ENCODE measurements at places on chromosomes 1 and 21. TPM values are rescaled to one million over a fixed set of nuclear protein-coding genes. Genes with fewer than 3 reads are reported as not detected.

GRCh38 chr1:31579374-31579773 is 3.1 kb downstream of the TINAGL1 start:
- H3K4me3 ChIP-seq, result no peak overlapping the region
- DNase-seq, result no peak
- H3K4me1 ChIP-seq, result peaks cover 2% of the 10 kb centered on the region
- H3K36me3 ChIP-seq, result no peaks in the 10 kb centered on the region
- peaks cover 4% of the 10 kb centered on the region for H3K27me3 ChIP-seq

DNA sequence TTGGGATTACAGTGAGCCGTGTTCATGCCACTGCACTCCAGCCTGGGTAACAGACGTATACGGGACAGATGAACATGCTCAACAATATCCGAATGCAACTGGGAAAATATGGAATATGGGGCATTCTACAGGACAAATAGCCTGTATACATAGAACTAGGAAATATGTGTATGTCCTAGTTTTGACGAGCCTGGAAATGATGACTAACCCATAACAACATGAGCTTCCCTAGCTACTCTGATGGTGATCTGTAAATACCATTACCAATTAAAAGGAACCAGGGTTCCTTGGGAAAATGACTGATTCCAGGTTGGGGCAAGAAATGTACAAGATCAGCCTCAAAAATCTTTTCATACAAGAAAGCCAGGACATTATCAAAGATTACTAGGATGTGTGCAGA is 42.8 kb upstream of the ARTN start:
- no peaks in the 10 kb centered on the region for H3K27me3 ChIP-seq
- no peak overlapping the region for H3K4me3 ChIP-seq
- H3K36me3 ChIP-seq, result no peaks in the 10 kb centered on the region
- no peaks in the 10 kb centered on the region for H3K4me1 ChIP-seq
- DNase-seq, result no peak

DNA sequence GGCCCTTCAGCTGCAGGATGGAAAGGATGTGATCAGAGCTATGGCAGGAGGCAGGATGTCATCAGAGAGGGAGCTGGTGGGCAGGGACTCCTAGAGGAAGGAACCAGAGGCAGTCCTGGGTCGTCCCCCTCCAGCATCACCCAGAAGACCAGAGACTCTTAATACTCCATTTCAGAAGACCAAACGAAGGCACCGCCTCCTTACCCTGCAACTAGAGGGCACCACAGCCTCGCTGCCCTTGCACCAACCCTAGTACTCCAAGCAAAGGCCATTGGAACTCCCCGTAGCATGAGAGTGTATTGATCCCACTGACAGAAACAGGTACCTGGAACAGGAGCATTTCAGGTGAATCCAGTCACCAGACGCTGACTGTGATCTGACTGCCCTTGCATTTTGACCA is 598.1 kb downstream of the NPHP4 start:
- no peak overlapping the region for H3K4me3 ChIP-seq
- DNase-seq, result no peak
- H3K27ac ChIP-seq, result no peak overlapping the region

Gene TMEM82
- total RNA-seq, result not detected

DNA sequence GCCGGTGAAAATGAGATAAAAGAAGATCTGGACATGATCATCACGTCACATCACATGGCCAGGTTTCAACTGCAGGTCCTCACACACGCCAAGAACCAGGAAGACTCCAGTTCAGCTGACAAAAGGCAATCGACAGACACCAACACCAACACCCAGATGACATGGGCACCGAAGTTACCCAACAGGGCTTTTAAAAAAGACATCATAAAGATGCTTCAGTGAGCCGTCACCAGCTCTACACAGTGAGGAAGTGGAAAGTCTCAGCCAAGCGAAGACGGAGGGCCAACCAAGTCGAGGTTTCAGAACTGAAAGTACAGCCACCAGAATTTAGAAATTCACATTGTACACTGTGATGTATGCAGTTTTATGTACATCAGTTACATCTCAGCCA is 154.3 kb upstream of the COL6A1 start:
- H3K4me1 ChIP-seq, result peaks cover 10% of the 10 kb centered on the region
- H3K4me3 ChIP-seq, result no peak overlapping the region
- H3K27me3 ChIP-seq, result peaks cover 5% of the 10 kb centered on the region
- no peaks in the 10 kb centered on the region for H3K36me3 ChIP-seq
- DNase-seq, result no peak

- H3K27ac ChIP-seq, result no peak overlapping the region
- no peak for DNase-seq
- peaks cover 4% of the 10 kb centered on the region for H3K36me3 ChIP-seq
These were observed 1.3 kb upstream of the XKR8 start for GRCh38 chr1:27958513-27958912.

Gene SYCP1
- total RNA-seq, result not detected

DNA sequence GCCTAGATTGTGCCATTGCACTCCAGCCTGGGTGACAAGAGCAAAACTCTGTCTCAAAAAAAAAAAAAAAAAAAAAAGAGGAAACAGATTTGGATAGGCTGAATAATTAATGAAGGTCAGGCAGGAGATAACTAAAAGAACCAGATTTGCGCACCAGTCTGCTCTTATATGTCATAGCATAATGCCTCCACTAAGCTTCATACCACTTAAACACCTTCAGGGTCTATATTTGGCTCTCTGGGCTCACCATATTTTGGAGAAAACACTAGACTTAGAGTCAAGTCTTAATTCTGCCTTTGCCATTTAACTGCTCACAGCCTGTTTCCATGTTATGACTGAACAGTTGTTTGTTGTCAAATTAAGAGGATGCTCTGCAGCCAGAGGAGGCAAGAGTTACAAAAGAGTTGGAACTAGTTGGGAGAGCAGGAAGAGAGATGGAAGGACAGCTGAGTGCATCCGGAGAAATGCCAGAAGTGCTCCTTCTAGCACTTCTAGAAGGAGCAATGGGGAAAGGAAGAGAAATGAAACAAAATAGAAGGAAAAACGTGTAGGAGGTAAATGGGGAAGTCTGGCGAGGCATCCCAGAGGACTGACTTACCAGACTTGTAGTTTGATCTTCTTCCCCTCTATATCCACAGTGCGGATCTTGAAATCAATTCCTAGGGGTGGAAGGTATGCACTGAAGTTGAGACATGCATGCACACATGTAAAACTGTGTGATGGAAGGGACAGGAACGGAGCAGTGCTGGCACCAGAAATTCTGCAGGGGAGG is 1.8 kb downstream of the RAB13 start:
- H3K27me3 ChIP-seq, result no peaks in the 10 kb centered on the region
- H3K4me3 ChIP-seq, result no peak overlapping the region
- peaks cover 26% of the 10 kb centered on the region for H3K4me1 ChIP-seq
- H3K36me3 ChIP-seq, result no peaks in the 10 kb centered on the region

GRCh38 chr1:234647245-234647644 is 37.3 kb upstream of the IRF2BP2 start:
- H3K27ac ChIP-seq, result no peak overlapping the region
- DNase-seq, result no peak
- H3K27me3 ChIP-seq, result peaks cover 3% of the 10 kb centered on the region
- H3K4me3 ChIP-seq, result no peak overlapping the region

GRCh38 chr1:71788113-71788512 is 494.2 kb downstream of the NEGR1 start:
- no peaks in the 10 kb centered on the region for H3K27me3 ChIP-seq
- H3K4me3 ChIP-seq, result no peak overlapping the region
- no peak overlapping the region for H3K27ac ChIP-seq
- H3K4me1 ChIP-seq, result no peaks in the 10 kb centered on the region
- DNase-seq, result no peak

Gene AXDND1
- total RNA-seq, result not detected

DNA sequence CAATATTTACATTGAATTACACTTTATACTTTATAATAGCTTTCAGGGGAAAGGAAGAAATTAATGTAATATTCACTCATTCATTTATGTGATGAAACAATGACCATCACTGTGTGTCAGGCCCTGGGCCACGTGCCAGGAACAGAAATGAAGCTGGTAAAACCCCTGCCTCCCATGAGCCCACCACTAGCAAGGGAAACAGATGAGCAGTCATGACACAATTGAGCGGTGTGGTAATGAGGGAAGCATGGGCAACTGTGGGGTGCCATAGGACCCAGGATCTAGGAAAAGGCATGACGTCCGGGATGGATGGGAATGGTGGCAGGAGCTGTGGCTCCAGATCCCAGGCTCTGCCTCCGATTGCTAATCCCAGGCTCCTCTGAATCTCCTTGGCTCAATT is 17.0 kb upstream of the SLC5A9 start:
- H3K36me3 ChIP-seq, result no peaks in the 10 kb centered on the region
- no peaks in the 10 kb centered on the region for H3K4me1 ChIP-seq
- H3K4me3 ChIP-seq, result no peak overlapping the region
- H3K27ac ChIP-seq, result no peak overlapping the region
- no peaks in the 10 kb centered on the region for H3K27me3 ChIP-seq
- DNase-seq, result no peak

DNA sequence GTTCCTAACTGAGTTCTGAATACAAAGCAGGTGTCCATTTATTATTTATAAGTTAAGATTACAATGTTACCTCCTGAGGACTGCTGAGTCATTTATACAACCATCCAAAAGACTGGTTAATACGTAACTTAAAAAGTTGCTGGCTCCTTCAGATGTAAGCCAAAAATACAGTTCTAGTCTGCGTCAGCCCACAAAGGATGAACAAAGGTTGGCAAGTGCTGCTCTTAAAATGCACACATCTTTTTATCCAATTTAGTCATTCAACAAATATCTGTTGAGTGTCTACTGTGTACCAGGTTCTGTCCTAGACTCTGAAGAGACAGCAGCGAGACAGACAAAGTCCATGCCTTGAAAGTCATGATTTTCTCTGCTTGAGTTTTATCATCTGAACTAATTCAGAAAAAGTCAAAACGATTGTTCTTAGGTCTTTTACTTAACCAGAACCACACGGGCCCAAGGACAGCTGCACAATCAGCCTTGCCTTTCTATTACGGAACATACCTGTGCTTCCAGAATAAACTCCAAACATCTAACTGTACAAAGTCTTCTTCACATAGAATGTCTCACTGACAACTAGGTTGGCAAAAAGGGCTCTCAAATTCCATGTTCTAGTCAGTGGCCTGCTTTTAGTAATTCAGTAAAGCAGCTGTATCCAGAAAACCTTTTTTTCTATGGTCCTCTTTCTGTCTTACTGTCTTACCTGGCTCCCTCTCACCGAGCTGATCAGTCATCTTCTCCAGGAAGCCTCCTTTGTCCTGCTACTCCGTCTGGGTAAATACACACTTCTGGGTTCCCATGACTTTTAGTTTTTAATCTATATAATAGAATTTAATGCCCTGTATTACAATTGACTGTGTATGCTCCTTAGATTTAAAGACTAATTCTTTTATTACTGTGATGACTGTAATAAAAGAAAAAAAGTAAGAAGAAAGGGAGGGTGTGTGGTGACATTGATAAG is 15.5 kb upstream of the CNN3 start:
- H3K4me1 ChIP-seq, result no peaks in the 10 kb centered on the region
- H3K36me3 ChIP-seq, result no peaks in the 10 kb centered on the region
- DNase-seq, result no peak
- peaks cover 14% of the 10 kb centered on the region for H3K27me3 ChIP-seq
- H3K4me3 ChIP-seq, result no peak overlapping the region

Gene SLAMF7
- total RNA-seq, result 15.3 TPM

- H3K4me3 ChIP-seq, result no peak overlapping the region
- H3K4me1 ChIP-seq, result peaks cover 18% of the 10 kb centered on the region
- H3K27me3 ChIP-seq, result peaks cover 25% of the 10 kb centered on the region
- no peak overlapping the region for H3K27ac ChIP-seq
- DNase-seq, result no peak
These were observed 31.1 kb downstream of the AHDC1 start for GRCh38 chr1:27572679-27573426.
